ENCODE measurements at places on chromosomes 12 and 14. TPM values are rescaled to one million over a fixed set of nuclear protein-coding genes. Genes with fewer than 3 reads are reported as not detected.

Gene AEBP2
- 23.2 TPM for total RNA-seq

Gene FSCB
- not detected for total RNA-seq

Gene AQP2
- total RNA-seq = not detected

Gene EML1
- total RNA-seq = 41.6 TPM

Gene TMPRSS12
- not detected for total RNA-seq

Gene MYF6
- not detected for total RNA-seq

Gene PIWIL1
- not detected for total RNA-seq

Gene SLC10A1
- not detected for total RNA-seq

Gene OASL
- 0.19 TPM for total RNA-seq

Gene ADAMTS20
- total RNA-seq = not detected

Gene LRP1-AS
- total RNA-seq = not detected

Gene KCNC2
- not detected for total RNA-seq

Gene PSMA3
- 106 TPM for total RNA-seq

Gene TPH2
- not detected for total RNA-seq

Gene TAS2R8
- total RNA-seq = not detected

Gene AVPR1A
- total RNA-seq = not detected

Gene TSPAN19
- total RNA-seq = not detected

Gene ACTR10
- total RNA-seq = 36.6 TPM

Gene HRK
- total RNA-seq = not detected

Gene KLHL33
- total RNA-seq = not detected

Gene KCNA5
- total RNA-seq = not detected

Gene ACSM4
- total RNA-seq = not detected

Gene SOAT2
- total RNA-seq = not detected

Gene GALNT16
- 0.29 TPM for total RNA-seq

Gene TBC1D30
- 14.0 TPM for total RNA-seq

Gene DPPA3
- not detected for total RNA-seq

Gene NTS
- not detected for total RNA-seq

All from vein endothelial cell (primary cell).